SK-N-SH treated with all-trans-retinoic acid at 6 μM for 48 hours (cell line): ENCODE measurements at places on chromosomes 2 and 18.

- ATAC-seq: peak; percentile 49
Observed at GRCh38 chr2:101517758-101518271, 42.9 kb upstream of the RFX8 start.

DNA sequence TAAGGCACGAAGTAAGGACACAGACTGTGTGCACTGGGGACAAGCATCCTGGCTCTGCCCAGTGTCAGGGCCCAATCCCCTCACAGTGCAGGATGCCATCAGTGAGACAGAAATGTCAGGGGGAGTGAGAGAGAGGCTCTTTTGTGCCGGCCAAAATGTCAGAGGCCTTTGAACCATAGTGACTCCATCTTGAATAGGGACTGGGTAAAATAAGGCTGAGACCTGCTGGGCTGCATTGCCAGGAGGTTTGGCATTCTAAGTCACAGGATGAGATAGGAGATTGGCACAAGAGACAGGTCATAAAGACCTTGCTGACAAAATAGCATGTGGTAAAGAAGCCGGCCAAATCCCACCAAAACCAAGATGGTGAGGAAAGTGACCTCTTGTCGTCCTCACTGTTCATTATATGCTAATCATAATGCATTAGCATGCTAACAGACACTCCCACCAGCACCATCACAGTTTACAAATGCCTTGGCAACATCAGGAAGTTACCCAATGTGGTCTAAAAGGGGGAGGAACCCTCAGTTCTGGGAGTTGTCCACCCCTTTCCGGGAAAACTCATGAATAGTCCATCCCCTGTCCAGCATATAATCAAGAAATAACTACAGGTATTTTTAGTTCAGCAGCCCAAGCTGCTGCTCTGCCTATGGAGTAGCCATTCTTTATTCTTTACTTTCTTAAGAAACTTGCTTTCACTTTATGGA lies 337.4 kb downstream of the LPIN1 start:
- ATAC-seq: no peak

DNA sequence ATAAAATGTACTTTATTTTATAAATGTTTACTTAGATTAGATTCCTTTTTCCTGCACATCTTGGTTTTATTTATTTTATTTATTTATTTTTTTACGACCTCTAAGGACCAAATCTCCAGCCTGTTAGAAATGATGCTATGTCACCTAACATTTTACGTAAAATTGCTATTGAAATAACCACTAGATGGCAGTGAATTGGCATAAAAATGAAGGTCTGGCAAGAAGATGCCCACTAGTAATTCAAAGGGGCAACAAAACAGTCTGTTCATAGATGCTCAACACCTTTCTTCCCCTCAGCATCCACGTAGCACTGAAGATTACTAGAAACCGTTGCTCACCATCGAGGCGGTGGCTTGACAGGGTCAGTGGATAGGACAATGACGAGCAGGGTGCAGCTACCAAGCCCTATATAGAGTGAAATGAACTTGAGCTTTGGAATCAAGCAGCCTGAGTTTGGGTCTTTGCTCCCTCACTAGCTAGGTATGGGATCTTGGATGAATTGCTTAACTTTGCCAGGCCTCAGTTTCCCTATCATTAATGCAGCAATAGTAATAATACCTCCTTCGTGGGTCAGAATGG lies 128.7 kb upstream of the L3MBTL4 start:
- ATAC-seq: peak; percentile 71

DNA sequence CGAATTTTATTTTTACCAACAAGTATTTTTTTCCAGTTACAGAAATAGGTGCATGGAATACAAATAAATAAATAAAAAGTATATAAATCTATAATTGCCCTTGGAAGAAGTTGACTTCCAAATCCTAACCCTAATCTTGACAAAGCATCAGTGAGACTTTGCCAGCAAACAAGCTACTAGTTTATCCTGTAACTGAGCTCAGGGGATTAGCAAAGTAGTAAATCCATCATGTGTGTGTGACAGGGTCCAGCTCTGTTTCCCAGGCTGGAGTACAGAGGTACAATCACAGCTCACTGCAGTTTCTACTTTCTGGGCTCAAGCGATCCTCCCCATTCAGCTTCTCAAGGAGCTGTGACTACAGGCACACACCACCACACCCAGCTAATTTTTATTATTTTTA lies 948.0 kb upstream of the CNTNAP5 start:
- no peak for ATAC-seq

DNA sequence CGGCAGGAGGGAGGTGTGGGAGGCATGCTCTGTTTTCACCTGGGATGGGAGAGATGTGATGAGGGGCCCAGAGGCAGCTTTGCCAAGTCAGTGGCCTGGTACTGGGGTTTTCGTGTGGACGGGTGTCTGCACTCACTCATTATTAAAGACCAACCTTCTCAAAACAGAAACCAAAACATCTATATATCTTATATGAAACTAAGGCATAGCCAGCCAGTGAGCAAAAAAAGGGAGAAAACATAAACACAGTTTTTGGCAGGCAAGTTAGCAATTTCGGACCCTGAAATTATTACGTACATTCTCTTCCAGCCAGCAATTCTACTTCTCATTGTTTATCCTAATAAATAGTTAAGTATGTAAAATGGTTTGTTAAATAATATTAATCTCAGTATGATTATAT lies 181.1 kb upstream of the SMAD2 start:
- ATAC-seq: no peak

DNA sequence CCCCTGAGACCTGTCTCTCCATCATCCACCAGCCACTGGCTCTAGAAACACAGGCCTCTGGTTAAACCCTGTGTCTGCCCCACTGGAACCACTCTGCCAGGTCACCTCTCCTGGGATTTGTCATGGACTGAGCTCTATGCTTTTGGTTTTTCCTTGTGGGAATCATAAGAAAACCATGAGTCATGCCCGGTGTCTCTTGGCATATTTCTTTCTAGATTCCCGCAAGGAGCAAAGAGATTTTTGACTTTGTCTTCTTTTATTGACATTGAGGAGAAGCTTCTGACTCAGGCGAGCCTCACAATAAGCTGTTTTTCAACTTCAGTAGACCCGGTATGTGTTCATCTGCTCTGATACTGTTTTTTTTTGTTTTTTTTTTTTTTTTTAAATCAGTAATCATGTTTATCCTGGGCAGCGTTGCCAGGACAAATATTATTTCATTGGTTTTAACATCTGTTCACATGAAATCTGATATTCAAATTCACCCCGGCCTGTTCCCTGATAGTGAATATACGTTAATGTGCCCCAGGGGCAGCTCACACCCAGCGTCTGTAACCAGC lies 207.1 kb downstream of the ACKR3 start:
- ATAC-seq: no peak

- no peak for ATAC-seq
Observed at GRCh38 chr2:64670047-64670446, 16.3 kb upstream of the SERTAD2 start.

DNA sequence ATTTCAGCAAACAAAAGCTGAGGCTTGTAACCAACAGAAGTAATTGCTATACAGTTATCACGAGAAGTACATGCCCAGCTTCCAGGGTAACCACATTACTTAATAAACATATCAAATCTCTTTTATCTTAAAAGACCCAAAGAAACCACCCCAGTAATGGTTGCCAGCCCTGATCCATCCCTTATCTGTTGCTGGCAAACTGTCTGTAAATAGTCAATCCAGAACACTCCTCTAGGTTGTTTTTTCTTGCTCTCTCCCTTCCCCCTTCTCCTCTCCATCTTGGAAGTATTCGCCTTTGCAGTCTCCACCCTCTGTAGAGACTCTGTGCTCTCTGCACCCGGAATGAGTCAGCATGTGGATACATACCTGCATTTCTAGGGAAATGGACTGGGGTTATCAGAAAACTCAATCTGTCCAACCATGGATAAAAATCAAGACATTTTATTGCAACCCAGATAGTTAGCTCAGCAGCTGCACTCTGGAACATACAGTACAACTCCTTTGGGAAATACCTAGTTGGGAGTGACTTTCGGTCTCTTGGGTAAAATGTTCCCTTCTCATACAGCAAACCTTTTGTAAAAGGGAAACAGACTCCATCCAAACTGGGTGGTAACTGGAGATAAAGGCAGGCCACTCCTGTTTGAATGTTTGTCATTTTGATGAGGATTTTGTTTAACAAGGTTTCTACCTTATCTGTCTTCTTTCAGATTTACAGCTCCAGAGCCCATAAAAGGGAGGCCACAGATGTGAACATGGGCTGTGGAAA lies 123.5 kb upstream of the FOSL2 start:
- peak; percentile 89 for ATAC-seq

DNA sequence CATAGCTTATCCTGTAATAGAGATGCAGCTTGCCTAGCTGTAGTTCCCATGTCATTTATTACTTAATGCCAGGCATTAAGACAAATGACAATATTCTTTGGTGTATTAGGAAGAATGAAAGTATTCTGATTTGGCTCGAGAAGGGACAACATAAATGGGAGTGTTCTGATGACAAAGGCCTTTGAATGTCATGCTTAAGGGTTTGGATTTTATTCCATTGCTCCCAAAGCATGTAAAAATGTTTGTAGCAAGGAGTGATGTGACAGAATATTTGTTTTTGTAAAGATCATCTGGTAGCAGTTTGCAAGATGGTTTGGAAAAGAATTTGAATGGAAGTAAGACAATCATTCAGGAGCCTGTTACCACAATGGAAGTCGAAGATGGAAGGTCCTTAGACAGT lies 30.4 kb downstream of the EEF1B2 start:
- ATAC-seq: no peak

- ATAC-seq: no peak
Observed at GRCh38 chr18:79756143-79756500, 41.6 kb upstream of the KCNG2 start.

GRCh38 chr18:76554547-76555222 lies 59.6 kb upstream of the ZNF516 start:
- ATAC-seq: no peak

DNA sequence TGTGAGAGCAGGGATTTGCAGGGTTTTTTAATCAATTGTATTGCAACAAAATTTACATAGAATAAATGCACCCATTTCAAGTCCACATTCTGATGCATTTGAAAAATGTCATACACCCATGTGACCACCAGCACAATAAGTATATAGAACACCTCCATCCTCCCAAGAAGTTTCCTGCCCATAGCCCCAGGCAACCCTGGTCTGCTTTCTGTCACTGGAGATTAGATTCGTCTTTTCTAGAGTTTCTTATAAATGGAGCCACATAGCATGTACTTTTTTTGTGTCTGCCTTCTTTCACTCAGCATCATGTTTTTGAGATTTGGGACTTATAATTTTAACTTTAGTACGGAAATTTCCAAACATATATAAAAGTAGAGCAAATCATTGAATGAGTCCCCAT lies 127.2 kb upstream of the EPAS1 start:
- peak; percentile 5; the same call in 1 of the 3 replicates for ATAC-seq
